ENCODE measurements at places on chromosomes 11 and 22.

- no peak for DNase-seq
Observed at GRCh38 chr22:47195484-47196165, 433.2 kb downstream of the TBC1D22A start.

DNA sequence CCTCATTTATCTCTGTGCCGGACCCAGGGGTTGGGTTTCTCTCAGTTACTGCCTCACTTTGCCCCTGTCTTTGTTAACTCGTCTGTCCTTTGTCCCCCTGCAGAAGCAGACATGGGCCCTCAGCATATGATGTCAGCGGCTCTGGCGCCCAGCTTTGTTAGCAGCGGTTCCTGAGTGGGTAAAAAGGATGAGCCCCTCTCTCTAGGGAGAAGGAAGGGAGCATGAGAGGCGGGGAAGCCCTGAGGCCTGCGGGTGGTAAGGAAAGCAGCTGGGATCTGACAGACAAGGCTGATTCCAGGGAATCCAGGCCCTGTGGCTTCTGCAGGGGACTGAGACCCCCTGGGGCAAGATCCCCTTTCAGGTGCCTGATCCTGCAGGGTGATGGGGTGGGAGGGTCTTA, 51.7 kb downstream of the MCM5 start:
- DNase-seq, result no peak

DNA sequence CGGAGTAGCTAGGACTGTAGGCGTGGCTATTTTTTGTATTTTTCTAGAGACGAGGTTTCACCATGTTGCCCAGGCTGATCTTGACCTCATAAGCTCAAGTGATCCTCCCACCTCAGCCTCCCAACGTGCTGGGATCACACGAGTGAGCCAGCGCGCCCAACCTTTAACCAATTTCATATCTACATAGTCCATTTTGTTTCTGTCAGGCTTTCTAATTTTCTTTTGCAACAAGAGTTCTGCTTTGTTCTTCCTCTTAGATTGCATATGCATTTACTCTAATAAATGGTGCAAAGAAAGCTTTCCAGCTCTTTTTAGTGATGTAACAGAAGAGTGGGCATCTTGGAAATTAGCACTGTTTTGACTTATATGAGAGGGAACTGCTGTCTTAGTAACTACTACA, 13.3 kb downstream of the RTN3 start:
- DNase-seq, result no peak

DNA sequence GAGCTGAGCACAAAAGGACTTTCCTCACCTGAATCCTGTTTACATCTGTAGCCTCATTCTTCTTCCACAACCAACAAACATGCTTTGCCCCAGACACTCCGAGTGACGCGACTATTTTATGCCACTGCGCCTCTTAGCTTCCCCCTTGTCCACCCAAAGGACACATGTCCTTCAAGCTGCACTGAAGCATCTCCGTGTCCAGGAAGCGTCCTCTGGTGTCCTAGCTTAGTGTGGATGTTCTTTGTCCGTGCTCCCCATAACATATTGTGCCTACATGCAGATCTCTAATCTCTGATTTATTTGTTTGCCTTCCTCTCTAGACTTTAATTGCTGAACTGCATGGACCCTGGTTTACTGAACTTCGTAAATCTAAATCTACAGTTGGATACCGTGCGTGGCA, 20.1 kb upstream of the CECR2 start:
- DNase-seq, result no peak

DNA sequence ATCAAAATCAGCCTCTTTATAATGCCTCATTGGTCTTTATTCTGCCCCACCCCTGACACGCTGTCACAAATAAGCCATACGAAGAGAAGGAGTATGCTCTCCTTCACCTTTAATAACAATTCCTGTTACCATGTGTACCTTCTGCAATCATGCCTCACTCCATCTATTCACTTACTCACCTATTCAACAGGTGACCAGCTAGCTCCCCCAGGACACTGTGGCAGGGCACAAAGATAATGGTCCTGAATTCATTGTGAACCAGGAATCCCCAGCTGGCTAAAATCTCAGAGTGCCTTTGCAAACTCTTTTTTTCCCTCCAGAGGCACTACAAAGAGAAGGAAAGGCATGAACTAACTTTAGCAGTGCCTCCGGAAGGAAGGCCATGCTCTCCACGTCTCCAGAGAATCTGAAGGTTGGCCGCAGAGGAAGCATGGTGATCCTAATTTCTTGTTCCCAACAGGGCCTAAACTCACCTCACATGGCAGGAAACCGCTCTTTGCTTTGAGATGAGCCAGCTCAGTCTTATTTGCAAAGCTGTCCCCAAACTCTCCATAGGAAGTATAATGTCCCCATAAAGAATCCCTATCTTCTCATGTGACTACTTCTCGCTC, 590.3 kb downstream of the BUD13 start:
- DNase-seq, result no peak

All from stimulated activated CD4-positive, alpha-beta T cell treated with anti-CD3 and anti-CD28 coated beads, TNF-alpha, amount 100 ng/mL, for 48 hours (primary cell).